Uterine smooth muscle cell (primary cell): ENCODE measurements at places on chromosomes 11 and 22. TPM values are rescaled to one million over a fixed set of nuclear protein-coding genes. Genes with fewer than 3 reads are reported as not detected.

POU2AF1 gene
- not detected in 2 replicates for total RNA-seq

C11orf65 gene
- 1.2 and 1.5 TPM in 2 replicates for total RNA-seq

SDHAF2 gene
- 33.8 and 35.1 TPM in 2 replicates for total RNA-seq

DCDC1 gene
- total RNA-seq: 0.22 and 0.25 TPM in 2 replicates

SMTNL1 gene
- total RNA-seq: not detected in 2 replicates

PNPLA3 gene
- total RNA-seq: 1.3 and 3.5 TPM in 2 replicates

PGA4 gene
- total RNA-seq: not detected in 2 replicates

HMOX1 gene
- total RNA-seq: 62.6 and 167 TPM in 2 replicates

OR52N4 gene
- total RNA-seq: not detected in 2 replicates

CBX6 gene
- total RNA-seq: 44.0 and 50.2 TPM in 2 replicates
